ENCODE measurements at places on chromosomes 5 and 9.

DNA sequence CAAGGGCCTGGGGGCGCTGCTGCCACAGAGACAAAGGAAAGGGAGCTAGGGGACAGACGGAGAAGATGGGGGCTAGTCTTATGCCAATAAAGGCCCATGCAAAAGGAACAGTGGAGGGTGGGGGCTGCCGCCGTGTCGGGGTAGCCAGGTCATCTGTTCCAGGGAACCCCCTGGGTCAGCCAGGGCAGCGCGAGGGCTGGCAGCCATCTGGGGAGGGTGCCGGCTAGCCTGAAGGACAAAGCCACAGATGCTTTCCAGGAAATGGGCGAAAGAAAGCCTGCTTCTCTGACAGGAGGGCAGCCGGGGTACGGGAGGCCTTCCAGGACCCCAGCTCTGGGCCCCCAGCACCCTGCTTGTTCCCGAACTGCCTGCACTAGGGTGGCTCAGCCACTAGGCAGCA lies 1.6 kb upstream of the CARD9 start:
- no peak for DNase-seq

GRCh38 chr5:170419643-170420042 lies 30.5 kb upstream of the KCNMB1 start:
- DNase-seq = no peak

DNA sequence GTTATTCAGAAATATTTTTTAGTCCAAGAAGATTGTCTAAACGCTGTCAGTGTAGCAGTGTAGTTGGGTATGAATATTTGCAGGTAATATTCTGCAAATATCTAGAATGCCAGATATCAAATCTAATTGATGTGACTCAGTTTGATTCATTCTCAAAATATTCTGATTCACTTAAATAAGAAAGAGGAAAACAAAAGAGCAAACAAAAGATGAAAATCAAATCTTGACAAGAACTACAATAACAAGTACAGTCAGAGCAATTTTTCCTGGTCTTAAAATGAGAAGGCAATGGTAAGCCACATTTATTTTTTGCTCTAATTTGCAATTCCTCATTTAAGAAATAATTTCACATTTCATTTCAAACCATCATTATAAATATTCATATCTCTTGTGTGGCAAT lies 36.0 kb downstream of the MRPS30 start:
- DNase-seq = no peak

GRCh38 chr5:113302120-113302519 lies 132.7 kb downstream of the TSSK1B start:
- DNase-seq = no peak

- DNase-seq = no peak
Observed at GRCh38 chr9:114388357-114388682, 538 bp upstream of the AKNA start.

- no peak for DNase-seq
Observed at GRCh38 chr5:101163088-101163487, 260.0 kb upstream of the ST8SIA4 start.

DNA sequence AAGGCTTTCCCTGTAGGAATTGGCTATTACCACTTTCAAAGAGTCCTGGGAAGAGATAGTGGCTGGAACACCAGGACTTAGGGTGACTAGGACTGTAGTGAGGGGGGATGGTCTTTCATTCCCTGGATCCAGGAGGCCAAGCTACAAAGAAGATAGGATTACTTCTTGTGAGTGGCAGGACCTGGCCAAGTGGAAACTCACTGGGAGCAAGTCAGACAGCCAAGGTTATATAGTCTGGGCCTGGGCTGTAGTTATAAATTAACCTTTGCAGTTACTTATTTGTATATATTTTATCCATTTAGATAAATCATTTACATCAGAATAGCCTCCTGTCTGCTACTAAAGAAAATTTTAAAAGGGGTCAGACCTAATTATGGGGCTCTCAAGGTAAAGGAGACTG lies 124.3 kb downstream of the TLR4 start:
- no peak for DNase-seq

DNA sequence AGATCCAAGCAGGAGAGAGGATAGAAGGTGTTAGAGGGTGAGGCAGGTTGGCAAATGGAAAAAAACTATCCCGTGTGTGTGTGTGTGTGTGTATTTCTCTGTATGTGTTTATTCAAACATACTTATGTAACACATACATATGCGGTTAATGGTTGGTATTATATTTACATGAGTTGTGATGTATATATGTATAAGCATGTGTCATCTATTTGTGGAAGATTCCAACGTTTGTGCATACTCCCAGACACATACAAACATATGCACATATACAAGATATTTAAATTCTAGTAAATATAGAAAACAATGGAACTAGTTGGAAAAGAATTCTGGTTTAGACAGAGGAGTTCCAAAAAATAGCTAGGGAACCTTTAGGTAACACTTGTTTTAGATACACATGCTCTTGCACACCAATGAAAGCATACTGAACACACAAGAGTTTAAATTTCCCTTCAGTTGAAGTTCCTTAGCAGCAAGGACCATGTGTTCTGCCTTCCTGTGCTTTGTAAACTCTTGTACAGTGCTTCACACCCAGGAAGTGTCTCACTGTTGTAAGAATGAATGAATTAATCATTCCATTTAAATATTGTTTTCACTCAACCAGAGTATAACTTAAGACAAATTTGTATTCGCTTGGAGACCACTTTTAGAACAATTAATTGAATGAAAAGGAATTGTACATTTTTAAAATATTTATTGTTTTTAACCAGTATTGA lies 257.8 kb downstream of the FER start:
- no peak for DNase-seq

All from activated T-helper 1 cell treated with anti-CD3 and anti-CD28 coated beads, Interleukin-2, amount 50 U/mL, for 16 hours (primary cell).